ENCODE measurements at places on chromosomes 6 and 20.

GRCh38 chr6:41470029-41470330, 76.2 kb upstream of the FOXP4 start:
- DNase-seq, result no peak

DNA sequence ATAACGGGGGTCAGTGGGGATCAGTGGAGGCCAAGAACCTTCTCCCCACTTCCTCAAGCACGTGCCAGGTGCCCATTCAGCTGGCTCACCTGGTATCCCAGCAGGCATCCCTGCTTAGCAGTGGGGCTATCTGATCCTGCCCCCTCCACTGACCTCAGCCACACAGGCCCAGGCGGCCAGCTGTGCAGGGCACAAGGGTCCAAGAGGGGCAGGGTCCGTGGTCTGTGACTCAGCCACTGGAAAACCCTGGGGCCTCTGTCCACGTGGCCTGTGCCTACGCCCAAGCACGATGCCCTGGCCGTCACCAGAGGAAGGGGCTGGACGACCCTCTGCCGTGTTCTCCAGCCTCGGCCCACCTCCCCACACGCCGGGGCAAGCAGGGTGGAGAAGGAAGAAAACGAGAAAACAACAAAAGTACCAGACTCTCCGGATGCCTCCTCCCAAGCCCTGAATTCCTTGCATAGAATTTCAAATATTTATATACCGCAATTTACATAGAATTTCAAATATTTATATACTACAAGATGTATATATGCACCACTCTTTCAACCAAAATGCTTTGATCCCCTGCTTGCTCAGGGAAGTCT, 12.1 kb downstream of the PXDC1 start:
- no peak for DNase-seq

- DNase-seq, result no peak
These were observed 20.5 kb upstream of the PI3 start for GRCh38 chr20:45154183-45154582.

DNA sequence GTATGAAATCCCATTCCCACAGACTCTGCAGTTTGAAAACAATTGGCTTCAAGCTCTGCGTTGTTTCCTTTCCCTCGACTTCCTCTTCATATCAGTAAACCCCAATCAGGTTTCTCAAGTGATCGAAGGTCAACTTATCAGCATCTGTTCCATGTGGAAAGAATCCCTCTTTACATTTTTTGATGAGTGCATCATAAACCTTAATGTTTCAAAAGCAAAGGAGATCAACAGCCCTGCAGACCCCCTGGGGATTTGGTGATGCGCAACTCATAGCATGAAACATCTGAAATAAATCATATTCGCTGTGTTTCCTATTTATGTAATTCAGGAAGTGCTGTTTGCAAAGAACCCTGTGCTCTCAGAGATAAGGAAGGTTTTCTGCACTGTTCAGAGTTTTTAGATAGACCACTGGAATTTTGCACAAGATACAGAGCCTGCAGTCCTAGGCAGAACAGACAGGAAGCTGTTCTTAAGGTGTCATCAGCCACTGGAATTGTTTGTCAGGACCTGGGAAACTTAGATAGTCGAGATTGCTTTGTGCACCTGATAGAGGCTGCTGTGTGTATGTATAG, 216.0 kb downstream of the HIVEP2 start:
- peak; percentile 23 for DNase-seq

- no peak for DNase-seq
These were observed 15.8 kb upstream of the DEK start for GRCh38 chr6:18280084-18280483.

Data from hindlimb muscle (tissue), 1 donor.